Mesothelial cell of epicardium (in vitro differentiated cells): ENCODE measurements at places on chromosomes 16 and 17. TPM values are rescaled to one million over a fixed set of nuclear protein-coding genes. Genes with fewer than 3 reads are reported as not detected.

The GPS1 gene
- total RNA-seq, result 104 to 113 TPM (median 105 TPM) in 3 replicates

The ASGR1 gene
- total RNA-seq, result 15.9 to 19.7 TPM (median 16.5 TPM) in 3 replicates

- DNase-seq, result no peak
- H3K4me3 ChIP-seq, result peak overlapping the region; percentile 32
- H3K4me1 ChIP-seq, result peaks cover 35% of the 10 kb centered on the region
- H3K27me3 ChIP-seq, result no peaks in the 10 kb centered on the region
- H3K36me3 ChIP-seq, result no peaks in the 10 kb centered on the region
Measured at GRCh38 chr17:57577751-57578607, 167.1 kb downstream of the CCDC182 start.

GRCh38 chr16:31186176-31186575, 6.2 kb downstream of the FUS start:
- H3K4me1 ChIP-seq, result peaks cover 29% of the 10 kb centered on the region
- DNase-seq, result no peak
- no peaks in the 10 kb centered on the region for H3K27me3 ChIP-seq
- no peak overlapping the region for H3K4me3 ChIP-seq
- no peak overlapping the region for H3K27ac ChIP-seq

DNA sequence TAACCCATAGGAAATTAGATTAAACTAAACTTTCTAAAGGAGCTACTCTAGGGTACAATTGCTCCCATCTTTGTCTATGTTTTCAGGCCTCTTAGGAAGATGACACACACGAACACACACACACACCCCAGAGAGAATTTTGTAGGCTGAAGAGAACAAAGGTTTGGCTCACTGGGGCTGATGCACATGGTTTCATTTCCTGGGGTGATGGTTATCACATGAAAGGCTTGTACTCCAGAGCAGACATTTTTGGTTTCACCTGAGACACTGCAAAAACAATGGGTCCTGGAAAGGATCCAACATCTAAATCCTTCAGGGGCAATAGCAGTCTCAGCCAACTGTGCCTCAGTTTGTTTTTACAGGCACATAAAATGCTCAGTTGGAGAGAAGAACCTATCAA, 62.8 kb downstream of the GRB7 start:
- peaks cover 2% of the 10 kb centered on the region for H3K27me3 ChIP-seq
- no peaks in the 10 kb centered on the region for H3K36me3 ChIP-seq
- peak overlapping the region; percentile 55 for H3K27ac ChIP-seq
- DNase-seq, result no peak
